Inflammatory macrophage treated with lipopolysaccharide for 1 hour (primary cell): ENCODE measurements at places on chromosomes 2 and 18.

- no peak for DNase-seq
Observed at GRCh38 chr2:69789772-69790600, 39.5 kb upstream of the GMCL1 start.

DNA sequence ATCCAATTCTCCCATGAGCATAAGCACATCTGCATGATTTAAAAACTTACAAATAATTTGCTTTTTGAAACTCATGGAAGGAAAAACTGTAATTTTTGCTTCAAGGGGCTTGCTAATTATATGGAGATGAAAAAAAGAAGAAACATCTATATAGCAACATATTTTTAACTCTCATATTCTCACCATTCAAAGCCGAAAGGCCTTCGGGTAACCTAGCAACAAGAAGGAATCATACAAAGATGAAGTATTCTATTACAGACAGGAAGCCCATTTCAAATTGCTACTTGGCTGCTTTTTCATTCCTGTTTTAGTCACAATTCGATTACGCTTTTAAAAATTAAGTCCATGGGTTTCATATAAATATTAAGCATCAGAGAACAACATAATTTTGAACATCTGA, 39.2 kb upstream of the RNU4ATAC start:
- DNase-seq = no peak

DNA sequence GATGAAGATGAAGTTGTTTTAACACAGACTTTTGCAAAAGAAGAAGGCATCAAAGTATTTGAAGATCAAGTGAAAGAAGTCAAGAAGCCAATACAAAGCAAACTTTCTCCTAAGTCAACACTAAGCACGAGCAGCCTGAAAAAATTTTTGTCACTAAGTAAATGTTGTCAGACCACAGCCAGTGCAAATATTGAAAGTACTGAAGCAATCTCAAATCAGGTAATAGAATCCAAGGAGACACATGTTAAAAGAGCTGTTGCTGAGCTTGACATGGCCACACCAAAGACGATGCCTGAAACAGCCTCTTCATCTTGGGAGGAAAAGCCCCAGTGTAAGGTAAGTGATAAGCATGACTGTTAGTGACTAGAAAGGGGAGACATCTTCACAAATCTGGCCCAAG, 75.1 kb downstream of the FSIP2 start:
- no peak for DNase-seq

DNA sequence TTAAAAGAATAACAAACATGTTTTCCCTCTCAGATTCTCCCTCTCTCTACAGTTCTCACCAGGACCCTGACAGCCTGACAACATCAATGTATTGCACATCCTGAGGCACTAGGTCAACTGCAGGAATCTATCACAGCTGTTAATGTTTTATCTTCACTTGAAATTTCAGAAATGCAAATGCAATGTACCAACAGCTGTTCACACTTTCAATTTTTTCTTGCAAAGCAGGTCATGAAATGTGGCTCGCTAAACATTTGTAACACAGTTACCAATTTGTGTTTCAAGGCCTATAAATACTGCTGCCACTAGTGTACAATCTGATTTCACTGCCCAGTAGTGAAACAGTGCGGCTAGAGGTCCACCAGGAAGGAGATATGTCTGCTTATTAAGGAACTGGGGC, 147.8 kb downstream of the EXOC6B start:
- DNase-seq = no peak

DNA sequence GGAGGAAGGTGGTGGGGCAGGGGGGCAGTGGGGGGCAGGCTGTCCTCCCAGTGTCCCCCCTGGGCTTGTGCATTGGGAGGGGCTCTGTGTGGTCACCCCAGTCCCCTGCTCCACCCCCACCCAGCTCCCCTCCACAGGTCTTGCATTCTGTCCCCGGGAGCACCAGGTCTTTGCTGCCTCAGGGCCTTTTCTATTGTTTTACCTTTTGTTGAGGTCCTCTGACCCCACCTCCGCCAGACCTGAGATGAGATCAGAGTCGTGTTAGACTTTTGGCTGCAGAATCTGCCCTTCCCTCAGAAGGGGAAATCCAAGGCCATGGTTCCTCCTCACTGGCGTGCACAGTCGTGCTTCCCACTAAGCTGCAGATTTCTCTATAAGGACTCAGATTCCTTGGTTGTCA, 20.8 kb downstream of the ATG4B start:
- no peak for DNase-seq

DNA sequence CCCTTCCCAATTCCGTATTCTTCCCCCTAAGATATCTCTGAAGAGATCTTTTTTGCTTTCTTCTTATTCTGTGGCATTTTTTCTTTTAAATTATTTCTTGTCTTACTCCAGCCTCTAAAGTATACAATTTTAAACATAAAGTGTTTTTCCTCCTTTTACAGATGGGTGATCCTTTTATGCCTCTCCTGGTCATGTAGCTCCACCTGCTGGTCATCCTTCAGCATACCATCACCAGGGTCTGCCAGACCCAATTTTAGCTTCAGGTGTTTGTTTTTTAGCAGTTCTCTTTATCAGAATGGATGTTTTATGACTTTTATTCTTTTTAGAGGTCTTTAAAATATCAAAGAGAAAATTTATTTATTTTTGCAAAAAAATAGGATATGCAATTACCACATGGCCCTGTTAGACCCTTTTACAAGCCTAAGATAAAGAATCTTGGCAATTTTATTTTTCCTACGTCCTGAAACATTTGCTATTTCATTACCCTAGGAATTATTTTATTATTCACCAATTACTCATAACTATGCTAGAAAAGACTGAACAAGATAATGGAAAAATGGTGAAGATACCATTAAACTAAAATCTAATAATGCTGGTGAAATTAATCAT, 55.5 kb downstream of the PIGN start:
- peak; percentile 34 for DNase-seq

DNA sequence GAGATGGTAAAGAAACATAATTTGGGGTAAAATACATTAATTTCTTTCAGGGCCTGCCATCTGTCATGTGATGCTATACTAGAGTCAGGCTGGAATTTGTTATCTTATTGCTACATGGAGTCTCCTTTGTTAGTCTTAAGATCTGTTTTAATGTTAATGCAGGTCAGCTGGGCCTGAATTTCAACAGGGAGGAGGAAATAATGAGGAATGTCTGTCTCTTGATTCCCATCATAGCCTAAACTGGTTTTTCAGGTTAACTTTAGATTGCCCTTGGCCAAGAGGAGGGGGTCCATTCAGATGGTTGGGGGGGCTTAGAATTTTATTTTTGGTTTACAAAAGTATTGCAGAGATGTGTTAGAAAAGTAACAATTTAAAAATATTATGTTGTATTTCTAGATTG, 19.0 kb upstream of the FEZ2 start:
- DNase-seq = no peak

DNA sequence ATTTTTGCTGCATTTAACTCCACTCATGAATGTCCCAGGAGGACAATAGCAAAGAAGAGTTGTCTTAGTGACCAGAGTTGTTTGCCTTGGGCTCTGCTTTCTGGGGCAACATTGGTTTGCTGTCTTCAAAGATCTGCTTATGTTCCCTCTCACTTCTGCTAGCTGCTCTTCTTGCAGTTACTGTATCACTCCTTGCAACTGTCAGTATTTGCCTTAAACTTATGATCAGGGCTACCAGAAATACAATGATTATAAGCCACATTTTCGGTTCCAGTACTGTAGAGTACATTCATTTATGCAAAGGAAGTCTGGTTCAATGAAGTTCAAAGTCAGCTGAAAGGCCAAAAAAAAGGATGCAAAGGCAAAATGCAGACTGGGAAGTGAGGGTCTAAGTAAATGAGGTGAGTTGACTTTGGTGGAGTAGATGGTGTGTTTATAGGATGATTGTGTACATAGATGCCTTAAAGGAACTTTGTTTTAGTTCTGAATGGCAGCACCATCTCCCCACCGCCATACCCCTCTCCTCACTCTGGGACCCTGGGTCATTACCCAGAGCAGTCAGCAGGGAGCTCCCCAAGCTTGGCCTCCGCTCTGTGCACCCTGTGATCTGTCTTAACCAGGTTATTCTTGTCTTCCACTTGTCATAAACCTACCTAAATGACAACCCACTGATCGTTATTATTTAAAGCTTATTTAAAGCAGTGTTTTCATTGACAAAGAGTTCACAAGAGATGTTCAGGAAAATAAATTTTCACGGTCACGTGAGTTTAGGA, 236.0 kb downstream of the DOK6 start:
- no peak for DNase-seq

DNA sequence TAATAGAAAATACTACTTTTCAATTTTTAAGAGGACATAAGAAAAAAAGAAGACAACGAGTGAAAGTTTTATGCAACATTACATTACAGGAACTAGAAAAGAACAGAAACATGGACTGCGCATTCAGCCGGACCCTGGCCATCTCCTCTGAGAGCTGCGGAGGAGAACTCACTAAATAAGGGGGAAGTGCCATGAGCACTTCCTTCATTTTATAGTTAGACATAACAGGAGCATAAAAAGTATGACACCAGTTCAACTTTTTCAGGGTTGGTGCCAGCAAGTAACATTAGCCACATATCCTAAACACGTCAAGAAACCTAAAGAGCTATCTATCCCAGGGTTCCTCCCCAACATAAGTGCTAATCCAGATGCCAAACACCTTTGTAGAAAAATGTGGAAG, 78.0 kb upstream of the SERTAD2 start:
- DNase-seq = peak; percentile 66

- no peak for DNase-seq
Observed at GRCh38 chr2:8607606-8608005, 74.2 kb upstream of the ID2 start.

DNA sequence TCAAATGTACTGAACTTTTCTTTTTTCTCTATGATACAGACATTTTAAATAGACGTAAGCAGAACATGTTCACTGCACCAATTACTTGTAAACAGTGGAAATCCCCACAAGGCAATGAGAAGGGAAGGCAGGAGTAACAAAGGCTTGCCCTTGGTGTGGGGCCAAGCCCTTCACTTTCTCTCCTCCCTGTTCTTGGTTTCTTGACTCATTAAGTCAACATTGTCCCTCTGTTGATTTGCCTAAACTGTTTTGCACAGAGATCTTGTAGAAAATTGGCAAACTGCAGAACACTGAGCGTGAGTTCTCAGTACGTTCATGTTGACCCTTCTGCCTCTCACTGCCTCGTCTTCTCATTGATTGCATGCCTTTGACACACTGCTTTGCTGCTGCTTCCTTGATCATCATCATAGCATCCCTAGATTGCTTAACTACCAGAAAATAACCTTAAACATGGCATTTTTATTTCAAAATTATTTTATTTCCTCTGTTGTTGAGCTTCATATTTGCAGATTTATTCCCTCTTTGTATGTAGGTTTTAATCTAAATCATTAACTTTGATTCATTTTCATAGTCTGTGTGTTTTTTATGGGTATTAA, 257.7 kb downstream of the PTGR3 start:
- no peak for DNase-seq

DNA sequence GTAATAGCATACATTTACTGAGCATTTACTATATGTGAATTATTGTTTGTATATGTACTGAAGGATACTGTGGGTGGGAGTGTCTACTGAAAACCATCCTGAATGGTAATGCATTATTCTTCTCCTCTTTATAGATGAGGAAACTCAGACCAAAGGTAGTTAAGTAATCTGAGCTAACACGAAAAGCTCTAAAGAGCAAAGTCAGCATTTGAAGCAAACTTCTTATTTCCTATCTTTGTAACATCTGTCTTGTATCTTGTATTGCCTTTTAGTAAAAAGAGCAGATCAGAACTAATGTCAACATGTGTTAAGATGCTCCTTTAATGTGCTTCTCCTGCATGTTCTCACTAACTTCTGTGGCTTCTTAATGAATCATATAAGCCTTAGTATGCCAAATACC, 382.8 kb upstream of the NXPH2 start:
- DNase-seq = no peak

GRCh38 chr18:56658261-56658660, 7.1 kb downstream of the WDR7 start:
- no peak for DNase-seq

GRCh38 chr18:47932190-47932589, 1.7 kb upstream of the SMAD2 start:
- DNase-seq = peak; percentile 58

GRCh38 chr2:38174131-38174530, 98.2 kb upstream of the CYP1B1 start:
- no peak for DNase-seq

GRCh38 chr2:23301136-23301535, 83.8 kb upstream of the KLHL29 start:
- no peak for DNase-seq

DNA sequence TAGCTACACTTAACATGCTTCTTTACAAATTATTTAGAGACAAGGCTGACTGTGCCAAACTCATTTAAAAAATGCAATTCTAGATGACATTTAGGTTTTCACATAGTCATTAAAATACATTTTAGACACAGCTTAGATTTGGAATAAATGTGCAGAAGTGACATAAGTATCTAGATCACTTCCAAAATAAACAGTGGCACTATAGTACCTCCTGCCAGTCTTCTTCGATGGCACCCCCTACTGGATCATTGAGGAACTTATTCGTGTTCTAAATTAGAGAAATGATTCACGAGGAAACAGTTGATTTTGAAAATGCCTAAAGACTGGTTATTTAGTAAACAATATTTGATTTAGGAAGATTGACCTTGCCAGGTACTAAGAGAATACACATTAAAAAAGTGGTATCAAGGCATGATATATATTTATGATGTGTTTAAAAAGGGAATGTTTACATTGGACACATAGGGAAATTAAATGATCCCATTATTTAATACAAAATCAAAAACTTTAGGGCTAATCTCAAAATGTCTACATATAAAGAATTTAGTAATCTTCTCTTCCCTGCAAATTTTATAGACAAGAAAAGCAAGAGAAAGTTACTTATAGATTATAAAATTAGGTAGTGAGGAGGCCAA, 323.9 kb downstream of the XIRP2 start:
- DNase-seq = peak; percentile 22

DNA sequence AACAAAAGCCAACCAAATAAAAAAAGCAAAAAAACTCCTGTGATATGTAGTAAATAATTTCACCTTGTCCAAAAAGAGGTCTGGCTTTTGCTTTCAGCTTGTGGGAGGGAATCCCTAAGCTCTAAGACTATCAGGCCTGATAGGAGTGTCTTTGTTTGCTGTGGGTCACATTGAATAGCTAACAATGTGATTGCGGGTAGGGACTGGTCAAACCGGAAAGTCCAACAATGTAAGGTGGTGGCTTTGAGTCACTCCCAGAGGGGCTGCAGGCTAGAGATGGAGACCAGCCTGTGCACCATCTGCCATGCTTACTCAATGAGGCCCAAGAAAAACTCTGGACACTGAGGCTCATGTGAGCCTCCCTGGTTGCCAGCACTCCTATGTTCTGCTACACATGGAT, 192.9 kb downstream of the TFCP2L1 start:
- DNase-seq = no peak

DNA sequence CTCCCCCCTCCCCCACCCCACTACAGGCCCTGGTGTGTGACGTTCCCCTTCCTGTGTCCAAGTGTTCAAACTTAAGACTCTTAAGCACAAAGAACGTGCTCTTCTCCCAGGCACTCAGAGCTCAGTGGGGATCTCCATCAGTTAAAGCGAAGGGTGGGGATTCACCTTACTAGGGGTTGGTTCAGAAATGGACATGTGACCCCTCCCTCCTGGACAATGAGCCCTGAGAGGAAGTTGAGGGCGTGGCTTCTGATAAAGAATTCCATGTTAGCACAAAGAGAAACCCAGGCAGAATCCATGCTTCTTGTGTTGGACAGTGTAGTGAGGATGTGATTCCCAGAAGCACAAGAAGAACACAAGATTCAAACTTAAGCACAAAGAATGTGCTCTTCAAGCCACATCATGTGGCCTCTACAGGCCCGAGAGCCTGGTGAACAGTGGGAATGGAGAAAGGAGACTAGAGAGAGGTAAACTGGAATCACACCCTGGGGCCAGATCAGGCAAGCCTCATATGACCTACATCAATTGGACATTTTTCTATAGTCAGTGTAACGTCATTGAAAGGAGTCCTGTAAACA, 78.1 kb upstream of the TTC39C start:
- DNase-seq = no peak

- no peak for DNase-seq
Observed at GRCh38 chr2:141439524-141439923, 691.3 kb downstream of the LRP1B start.
